Mesenchymal stem cell (in vitro differentiated cells and primary cell): ENCODE measurements at places on chromosomes 13 and 19.

DNA sequence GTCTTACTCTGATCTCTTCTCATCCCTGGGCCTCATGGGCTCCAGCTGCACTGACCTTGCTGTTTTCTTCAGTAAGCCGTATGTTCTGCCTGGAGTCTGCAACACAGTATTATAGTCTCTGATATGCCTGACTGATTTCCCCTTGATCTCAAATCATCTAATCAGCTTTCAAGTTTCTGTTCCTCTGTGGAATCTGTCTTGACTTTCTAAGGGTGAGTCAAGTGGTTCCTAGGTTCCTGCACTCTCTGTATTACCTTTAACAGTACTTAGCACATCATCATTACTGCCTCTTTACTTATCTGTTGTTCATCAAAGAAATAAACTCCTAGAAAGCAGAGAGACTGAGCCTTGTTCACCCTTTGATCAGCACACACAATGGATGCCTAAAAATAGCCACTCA, 350.7 kb downstream of the LMO7 start:
- H3K4me1 ChIP-seq: no peaks in the 10 kb centered on the region
- no peaks in the 10 kb centered on the region for H3K27me3 ChIP-seq
- H3K36me3 ChIP-seq: no peaks in the 10 kb centered on the region
- H3K4me3 ChIP-seq: no peak overlapping the region
- DNase-seq: no peak

DNA sequence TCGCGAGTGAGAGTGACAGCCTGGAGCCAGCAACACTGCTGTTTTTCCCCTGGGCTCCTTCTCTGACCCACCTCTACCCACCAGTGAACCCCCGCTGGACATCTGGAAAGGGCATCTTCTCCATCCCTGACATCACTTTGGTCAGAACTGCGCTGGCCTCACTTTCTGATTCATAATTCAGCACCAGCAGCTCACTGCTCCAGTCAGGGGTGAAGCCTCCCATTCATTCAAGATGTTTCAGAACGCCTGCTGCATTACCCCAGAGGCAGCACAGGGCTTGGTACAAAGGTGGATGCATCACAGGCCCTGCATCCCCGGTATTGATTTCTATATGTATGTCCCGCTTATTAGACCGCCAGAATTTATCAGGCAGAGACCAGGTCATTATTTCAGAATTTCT, 182.8 kb upstream of the TSHZ3 start:
- DNase-seq: no peak
- no peak overlapping the region for H3K27ac ChIP-seq
- H3K4me1 ChIP-seq: no peaks in the 10 kb centered on the region
- peaks cover 9% of the 10 kb centered on the region for H3K27me3 ChIP-seq

- no peak overlapping the region for H3K4me3 ChIP-seq
- no peak for DNase-seq
- H3K4me1 ChIP-seq: peaks cover 1% of the 10 kb centered on the region
- peaks cover 12% of the 10 kb centered on the region for H3K27me3 ChIP-seq
- no peak overlapping the region for H3K27ac ChIP-seq
Measured at GRCh38 chr19:29289020-29289419, 76.1 kb upstream of the UQCRFS1 start.

DNA sequence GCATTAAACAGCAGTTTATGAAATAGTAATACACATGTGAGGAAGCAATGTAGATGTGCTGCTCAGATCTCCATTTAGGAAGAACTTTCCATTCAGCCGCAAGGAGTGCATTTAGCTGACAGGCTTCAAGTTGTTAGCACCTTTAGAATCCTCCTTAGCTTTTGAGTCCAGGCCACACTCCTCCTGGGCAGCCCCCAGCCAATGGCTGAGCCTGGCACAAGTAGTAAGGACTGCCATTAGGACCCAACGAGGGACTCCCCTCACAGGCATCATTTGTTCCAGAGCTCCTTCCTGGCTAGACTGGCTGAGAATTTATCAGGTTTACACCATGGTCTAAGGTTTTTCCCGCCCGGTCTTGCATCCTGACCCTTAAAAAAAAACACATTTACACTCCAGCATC, 201.4 kb downstream of the DIAPH3 start:
- no peak overlapping the region for H3K27ac ChIP-seq
- no peaks in the 10 kb centered on the region for H3K27me3 ChIP-seq
- no peaks in the 10 kb centered on the region for H3K4me1 ChIP-seq
- no peak for DNase-seq
- no peaks in the 10 kb centered on the region for H3K36me3 ChIP-seq
- H3K4me3 ChIP-seq: no peak overlapping the region

- H3K36me3 ChIP-seq: no peaks in the 10 kb centered on the region
- no peak overlapping the region for H3K27ac ChIP-seq
- H3K4me3 ChIP-seq: no peak overlapping the region
Measured at GRCh38 chr13:40635315-40635995, 31.0 kb downstream of the FOXO1 start.

- no peak overlapping the region for H3K27ac ChIP-seq
- no peaks in the 10 kb centered on the region for H3K27me3 ChIP-seq
- H3K4me3 ChIP-seq: no peak overlapping the region
- DNase-seq: peak; percentile 52
- H3K36me3 ChIP-seq: peaks cover 25% of the 10 kb centered on the region
Measured at GRCh38 chr13:33132644-33133440, 116.6 kb downstream of the KL start.

DNA sequence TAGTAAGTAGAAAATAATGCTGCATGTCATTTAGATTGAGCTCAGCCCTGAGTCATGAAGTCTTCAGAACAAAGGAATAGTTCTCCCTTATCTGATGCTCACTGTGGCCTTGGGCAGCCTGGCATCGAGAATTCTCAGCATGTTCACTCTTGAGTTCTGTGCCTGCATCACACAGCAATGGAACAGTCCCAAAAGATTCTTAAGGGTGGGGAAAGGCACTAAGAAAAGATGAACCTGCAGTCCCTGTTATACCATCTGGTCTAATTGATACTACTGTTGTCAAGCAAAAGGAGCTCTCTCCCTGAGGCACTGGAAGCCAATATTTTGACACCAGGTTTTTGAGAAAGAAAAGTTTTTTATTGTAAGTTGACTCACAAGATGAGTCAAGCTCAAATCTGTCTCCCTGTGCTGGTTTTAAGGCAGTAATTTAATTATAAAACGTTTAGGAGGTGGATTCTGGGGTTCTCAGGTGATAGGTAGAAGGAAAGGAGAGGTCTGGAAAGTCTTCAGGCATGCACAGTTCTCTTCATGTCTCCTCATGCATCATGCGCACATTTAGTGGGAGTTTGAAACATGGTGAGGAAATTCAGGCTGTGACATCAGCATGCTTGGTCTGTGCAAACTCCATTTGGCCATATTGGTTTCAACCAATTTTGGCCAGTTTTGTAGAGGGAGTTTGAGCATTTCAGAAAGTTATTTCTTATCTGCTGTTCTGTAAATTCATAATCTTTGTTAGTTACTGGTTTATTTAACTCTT, 38.1 kb upstream of the ZNF766 start:
- H3K4me3 ChIP-seq: no peak overlapping the region
- no peak for DNase-seq
- no peak overlapping the region for H3K27ac ChIP-seq
- peaks cover 48% of the 10 kb centered on the region for H3K36me3 ChIP-seq
- H3K27me3 ChIP-seq: no peaks in the 10 kb centered on the region

- peaks cover 2% of the 10 kb centered on the region for H3K4me1 ChIP-seq
- H3K27ac ChIP-seq: no peak overlapping the region
- H3K27me3 ChIP-seq: no peaks in the 10 kb centered on the region
Measured at GRCh38 chr19:41903193-41903953, 20.4 kb downstream of the ARHGEF1 start.

GRCh38 chr19:44845286-44845611, 848 bp upstream of the NECTIN2 start:
- no peaks in the 10 kb centered on the region for H3K36me3 ChIP-seq
- H3K4me3 ChIP-seq: no peak overlapping the region
- H3K27me3 ChIP-seq: no peaks in the 10 kb centered on the region
- H3K4me1 ChIP-seq: peaks cover 19% of the 10 kb centered on the region
- no peak overlapping the region for H3K27ac ChIP-seq
- DNase-seq: no peak

DNA sequence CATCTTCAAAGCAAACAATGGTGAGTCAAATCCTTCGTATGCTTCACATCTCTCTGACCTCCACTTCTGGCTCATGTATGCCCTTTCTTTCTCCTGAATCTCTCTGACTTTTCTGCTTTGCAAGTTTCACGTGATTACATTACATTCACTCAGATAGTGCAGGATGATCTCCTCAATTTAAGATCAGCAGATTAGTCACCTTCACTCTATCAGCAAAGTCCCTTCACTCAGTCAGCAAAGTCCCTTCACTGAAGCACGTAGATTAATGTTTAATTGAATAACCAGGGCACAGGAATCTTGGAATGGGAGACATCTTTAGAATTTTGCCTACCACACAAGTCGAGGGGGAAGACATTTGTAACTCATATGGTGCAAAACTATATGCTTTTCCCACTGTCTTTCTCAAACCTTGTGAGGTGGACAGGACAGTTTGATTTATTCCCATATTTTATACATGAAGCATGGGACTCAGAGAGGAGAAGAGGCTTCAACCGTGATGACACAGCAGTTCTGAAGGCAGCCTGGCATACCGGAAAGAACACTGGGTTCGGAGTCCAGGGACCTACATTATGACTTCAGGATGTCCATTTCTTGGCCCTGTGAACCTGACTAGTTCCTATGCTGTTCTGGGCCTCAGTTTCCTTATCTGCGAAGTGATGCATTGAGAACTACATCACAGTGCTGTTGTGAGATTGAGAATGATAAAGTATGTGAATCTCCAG, 23.3 kb downstream of the SIGLECL1 start:
- H3K27me3 ChIP-seq: no peaks in the 10 kb centered on the region
- no peaks in the 10 kb centered on the region for H3K4me1 ChIP-seq
- no peak overlapping the region for H3K4me3 ChIP-seq
- H3K36me3 ChIP-seq: no peaks in the 10 kb centered on the region
- H3K27ac ChIP-seq: no peak overlapping the region

DNA sequence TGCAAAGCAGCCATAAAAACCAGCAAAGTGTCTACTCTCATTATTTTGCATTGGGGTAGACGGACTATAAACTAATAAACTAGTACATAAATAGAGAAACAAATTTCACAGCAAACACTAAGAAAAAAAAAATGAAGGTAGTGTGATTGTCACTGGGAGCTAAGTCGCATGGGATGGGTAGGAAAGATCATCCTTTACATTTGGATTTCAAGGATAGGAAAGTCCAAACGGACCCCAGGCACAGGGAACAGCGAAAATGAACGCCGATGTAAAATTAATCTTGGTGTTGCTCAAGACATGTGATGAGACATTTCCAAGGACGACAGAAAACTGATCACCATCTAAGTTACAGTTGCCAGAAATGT, 690 bp upstream of the SGTA start:
- peaks cover 24% of the 10 kb centered on the region for H3K36me3 ChIP-seq
- H3K27ac ChIP-seq: peak overlapping the region; percentile 77
- peaks cover 21% of the 10 kb centered on the region for H3K4me1 ChIP-seq
- H3K4me3 ChIP-seq: peak overlapping the region; percentile 99
- DNase-seq: no peak

DNA sequence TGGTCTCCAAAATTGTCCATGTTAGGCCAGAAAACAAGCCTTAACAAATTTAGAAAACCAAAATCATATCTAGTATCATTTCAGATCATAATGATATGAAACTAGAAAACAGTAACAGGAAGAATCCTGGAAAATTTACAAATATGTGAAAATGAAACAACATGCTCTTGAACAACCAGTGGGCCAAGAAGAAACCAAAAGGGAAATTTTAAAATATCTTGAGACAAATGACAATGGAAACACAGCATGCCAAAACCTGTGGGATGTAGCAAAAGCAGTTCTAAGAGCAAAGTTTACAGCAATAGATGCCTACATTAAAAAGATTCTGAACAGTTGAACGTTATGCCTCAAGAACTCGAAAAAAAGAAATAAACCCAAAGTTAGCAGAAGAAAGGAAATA, 32.6 kb downstream of the VWA8 start:
- H3K27me3 ChIP-seq: no peaks in the 10 kb centered on the region
- H3K4me1 ChIP-seq: no peaks in the 10 kb centered on the region
- peak overlapping the region; percentile 74 for H3K4me3 ChIP-seq
- no peak for DNase-seq
- peaks cover 3% of the 10 kb centered on the region for H3K36me3 ChIP-seq

GRCh38 chr19:37977992-37978391, 71.0 kb downstream of the SIPA1L3 start:
- H3K27ac ChIP-seq: peak overlapping the region; percentile 45
- peaks cover 10% of the 10 kb centered on the region for H3K36me3 ChIP-seq
- peaks cover 26% of the 10 kb centered on the region for H3K4me1 ChIP-seq
- H3K27me3 ChIP-seq: no peaks in the 10 kb centered on the region

DNA sequence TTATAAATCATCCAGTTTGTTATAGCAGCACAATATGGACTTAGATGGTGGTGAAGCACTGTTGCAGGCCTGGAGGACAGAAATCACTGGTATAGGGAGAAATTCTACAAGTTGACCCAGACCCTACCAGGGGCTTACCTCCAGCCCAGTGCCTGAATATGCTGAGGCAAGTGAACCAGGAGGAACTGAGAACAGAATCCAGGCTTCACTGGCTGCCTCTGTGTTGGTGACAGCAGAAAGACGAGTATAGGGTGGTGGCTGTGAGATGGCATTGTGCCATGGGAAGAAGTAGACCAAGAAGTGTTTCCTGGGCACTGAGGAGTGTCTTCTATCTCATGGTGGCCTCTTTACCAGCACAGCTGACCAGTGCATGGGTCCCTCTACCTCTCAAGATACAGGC, 15.9 kb upstream of the EID2 start:
- H3K27ac ChIP-seq: no peak overlapping the region
- no peaks in the 10 kb centered on the region for H3K4me1 ChIP-seq
- no peaks in the 10 kb centered on the region for H3K36me3 ChIP-seq
- H3K4me3 ChIP-seq: no peak overlapping the region

DNA sequence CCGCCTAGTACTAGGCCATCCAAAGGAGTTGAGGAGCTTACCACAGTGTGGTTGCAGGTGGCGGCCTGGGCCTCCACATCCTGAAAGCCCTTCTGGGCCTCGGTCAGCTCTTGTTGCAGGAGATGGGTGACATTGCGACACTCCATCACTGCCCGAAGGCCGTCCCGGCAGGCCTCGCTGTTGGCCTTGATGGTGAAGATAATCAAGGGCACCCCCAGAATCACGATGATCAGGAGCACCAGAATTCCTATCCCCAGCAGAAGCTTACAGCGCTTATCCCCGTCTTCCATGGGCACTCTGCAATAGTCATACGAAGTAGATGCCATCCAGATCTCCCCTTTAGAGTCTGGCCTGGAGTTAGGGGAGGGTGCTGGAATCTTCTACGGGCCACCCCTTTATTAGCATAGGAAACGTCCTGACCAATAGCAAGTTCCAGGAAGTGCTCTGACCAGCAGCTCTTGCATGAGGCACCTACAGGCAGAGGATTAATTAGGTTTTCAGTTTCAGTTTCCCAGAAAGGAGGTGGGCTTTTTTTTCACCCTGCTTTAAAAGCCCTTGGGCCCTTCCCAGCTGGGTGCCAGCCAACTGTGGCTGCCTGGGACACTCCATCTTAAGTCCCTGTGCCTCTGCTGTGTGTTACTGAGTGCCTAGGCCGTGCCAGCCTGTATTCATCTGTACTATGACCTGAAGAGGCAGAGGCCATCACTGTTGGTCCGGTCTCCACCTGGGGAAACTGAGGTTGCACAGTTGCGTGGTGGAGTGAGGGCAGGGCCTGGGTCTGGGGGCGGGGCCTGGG, at the start of gene BST2:
Gene BST2 (minus strand): TSS at position 381 of the 796 bp plus-strand sequence. CDS start 55 bp downstream, at position 326.
- H3K4me3 ChIP-seq: no peak within 1 kb of the TSS
- peaks cover 15% of the 10 kb centered on the region for H3K4me1 ChIP-seq
- no peaks in the 10 kb centered on the region for H3K36me3 ChIP-seq
- H3K27ac ChIP-seq: peak within 1 kb of the TSS; percentile 7
- DNase-seq: peak; percentile 90
